ENCODE measurements at places on chromosomes 2 and 18.

- no peaks in the 10 kb centered on the region for H3K36me3 ChIP-seq
- no peak overlapping the region for H3K4me3 ChIP-seq
- no peak for DNase-seq
- no peaks in the 10 kb centered on the region for H3K4me1 ChIP-seq
- no peak overlapping the region for H3K27ac ChIP-seq
Observed at GRCh38 chr2:217723981-217724380, 278.8 kb downstream of the TNS1 start.

- no peak overlapping the region for H3K27ac ChIP-seq
- H3K4me1 ChIP-seq, result no peaks in the 10 kb centered on the region
- DNase-seq, result no peak
- H3K36me3 ChIP-seq, result peaks cover 2% of the 10 kb centered on the region
Observed at GRCh38 chr2:178858896-178859625, 51.8 kb upstream of the TTN start.

GRCh38 chr18:62682371-62682770 is 33.0 kb upstream of the PHLPP1 start:
- no peaks in the 10 kb centered on the region for H3K36me3 ChIP-seq
- no peaks in the 10 kb centered on the region for H3K27me3 ChIP-seq
- no peak for DNase-seq
- H3K4me1 ChIP-seq, result no peaks in the 10 kb centered on the region
- H3K4me3 ChIP-seq, result no peak overlapping the region

- H3K4me1 ChIP-seq, result no peaks in the 10 kb centered on the region
- H3K27ac ChIP-seq, result no peak overlapping the region
- no peaks in the 10 kb centered on the region for H3K36me3 ChIP-seq
- no peaks in the 10 kb centered on the region for H3K27me3 ChIP-seq
- H3K4me3 ChIP-seq, result no peak overlapping the region
- DNase-seq, result no peak
Observed at GRCh38 chr2:68519236-68519635, 51.9 kb downstream of the APLF start.

DNA sequence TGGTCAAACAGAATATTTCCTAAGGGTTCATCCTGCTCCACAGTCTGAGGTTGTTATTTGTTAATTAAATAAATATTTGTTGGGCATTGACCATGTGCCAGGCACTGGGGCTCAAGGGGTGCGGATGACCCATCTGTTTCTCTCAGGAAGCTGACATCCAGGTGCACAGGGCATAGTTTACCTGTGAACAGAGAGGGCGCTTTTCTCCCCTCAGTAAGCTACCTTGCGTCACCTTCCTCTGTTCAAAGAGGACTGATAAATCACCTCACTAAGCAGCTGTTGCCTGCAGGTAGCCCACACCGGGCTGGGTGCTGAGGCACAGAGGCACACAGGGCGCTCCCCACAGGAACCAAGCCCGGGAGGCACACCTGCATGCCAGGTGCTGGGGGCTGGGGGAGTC is 41.6 kb downstream of the SH3RF3 start:
- H3K27me3 ChIP-seq, result no peaks in the 10 kb centered on the region
- H3K27ac ChIP-seq, result no peak overlapping the region
- H3K4me3 ChIP-seq, result no peak overlapping the region

- peaks cover 22% of the 10 kb centered on the region for H3K36me3 ChIP-seq
- H3K27ac ChIP-seq, result no peak overlapping the region
- no peak for DNase-seq
- H3K27me3 ChIP-seq, result no peaks in the 10 kb centered on the region
Observed at GRCh38 chr2:84900971-84901370, 4.5 kb upstream of the TMSB10 start.

DNA sequence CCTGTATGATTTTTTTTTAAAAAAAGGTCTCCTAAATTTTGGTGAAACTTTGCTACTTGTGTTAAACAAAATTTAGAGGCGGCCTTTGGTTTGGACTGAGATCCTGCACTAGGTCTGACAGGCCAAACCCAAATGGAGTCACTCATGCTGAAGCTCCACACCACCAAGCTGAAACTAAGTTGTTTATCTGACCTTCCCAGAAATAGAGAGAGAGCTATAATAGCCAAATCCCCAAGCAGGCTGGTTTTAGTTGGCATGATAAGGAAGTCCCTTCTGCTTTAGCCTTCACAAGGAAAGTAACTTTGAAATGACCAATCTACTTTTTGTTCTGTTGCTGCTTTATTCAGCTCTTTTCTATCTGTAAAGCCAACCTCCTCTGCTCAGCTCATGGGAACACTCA is 17.1 kb upstream of the THUMPD2 start:
- no peak overlapping the region for H3K27ac ChIP-seq
- H3K36me3 ChIP-seq, result no peaks in the 10 kb centered on the region
- DNase-seq, result no peak
- H3K4me1 ChIP-seq, result no peaks in the 10 kb centered on the region
- H3K4me3 ChIP-seq, result no peak overlapping the region

GRCh38 chr2:129711816-129712675 is 267.4 kb upstream of the RAB6C start:
- no peaks in the 10 kb centered on the region for H3K27me3 ChIP-seq
- no peaks in the 10 kb centered on the region for H3K4me1 ChIP-seq
- H3K36me3 ChIP-seq, result no peaks in the 10 kb centered on the region
- no peak overlapping the region for H3K27ac ChIP-seq
- H3K4me3 ChIP-seq, result no peak overlapping the region
- DNase-seq, result no peak

- no peak for DNase-seq
- peaks cover 5% of the 10 kb centered on the region for H3K36me3 ChIP-seq
- peaks cover 38% of the 10 kb centered on the region for H3K4me1 ChIP-seq
- no peaks in the 10 kb centered on the region for H3K27me3 ChIP-seq
- no peak overlapping the region for H3K4me3 ChIP-seq
Observed at GRCh38 chr2:24337890-24338289, 22.4 kb downstream of the ITSN2 start.

- no peaks in the 10 kb centered on the region for H3K36me3 ChIP-seq
- H3K4me3 ChIP-seq, result no peak overlapping the region
- no peak for DNase-seq
- peaks cover 2% of the 10 kb centered on the region for H3K27me3 ChIP-seq
- no peak overlapping the region for H3K27ac ChIP-seq
- no peaks in the 10 kb centered on the region for H3K4me1 ChIP-seq
Observed at GRCh38 chr2:171289991-171290390, 129.3 kb upstream of the TLK1 start.

GRCh38 chr18:3879836-3880120 is 429.8 kb downstream of the TGIF1 start:
- H3K27me3 ChIP-seq, result peaks cover 2% of the 10 kb centered on the region
- H3K4me3 ChIP-seq, result no peak overlapping the region
- H3K36me3 ChIP-seq, result no peaks in the 10 kb centered on the region
- no peaks in the 10 kb centered on the region for H3K4me1 ChIP-seq
- no peak for DNase-seq
- no peak overlapping the region for H3K27ac ChIP-seq

- H3K36me3 ChIP-seq, result peaks cover 7% of the 10 kb centered on the region
- peak; percentile 28 for DNase-seq
- no peak overlapping the region for H3K27ac ChIP-seq
- no peaks in the 10 kb centered on the region for H3K27me3 ChIP-seq
- no peaks in the 10 kb centered on the region for H3K4me1 ChIP-seq
- H3K4me3 ChIP-seq, result no peak overlapping the region
Observed at GRCh38 chr2:219073413-219074129, 12.8 kb upstream of the IHH start.

DNA sequence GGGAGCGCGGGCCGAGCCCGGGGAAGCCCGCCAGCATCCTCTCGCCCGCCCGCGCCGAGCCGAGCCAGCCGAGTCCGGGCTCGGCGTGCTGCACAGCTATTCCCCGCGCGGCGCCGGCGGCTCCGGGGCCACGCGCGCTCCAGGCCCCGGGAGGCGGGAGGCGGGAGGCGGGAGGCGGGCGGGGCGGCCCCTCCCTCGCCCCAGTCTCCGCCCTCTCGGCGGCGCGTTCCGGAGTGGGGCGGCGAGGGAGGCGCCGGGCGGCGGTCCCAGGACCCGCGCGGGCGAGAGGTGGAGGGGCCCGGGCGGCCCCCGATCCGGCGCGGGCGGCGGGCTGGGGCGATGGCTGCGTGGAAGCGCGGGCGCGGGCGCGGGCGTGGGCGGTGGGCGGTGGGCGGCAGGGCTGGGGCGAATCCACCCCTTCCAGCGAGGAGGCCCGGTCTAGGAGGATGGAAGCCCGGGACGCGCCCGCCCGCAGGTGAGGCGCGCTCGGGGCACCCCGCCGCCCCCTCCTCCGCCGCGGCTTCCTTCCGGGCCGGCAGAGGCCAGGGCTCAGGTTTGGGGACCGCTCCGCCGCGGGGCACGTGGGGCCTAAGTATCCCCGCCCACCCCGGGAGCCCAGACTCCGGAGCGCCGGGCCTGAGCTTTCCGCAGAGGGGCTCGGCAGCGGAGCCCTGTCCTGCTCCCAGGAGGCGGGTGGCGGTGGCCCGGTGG is at the start of gene ADCY3:
Gene ADCY3 (minus strand): TSS at position 140 of the 711 bp plus-strand sequence. CDS start 1,250 bp downstream, outside the sequence.
- H3K27ac ChIP-seq, result peak within 1 kb of the TSS; percentile 86
- H3K27me3 ChIP-seq, result no peaks in the 10 kb centered on the region
- H3K36me3 ChIP-seq, result peaks cover 22% of the 10 kb centered on the region

GRCh38 chr2:50575232-50575631 is 456.7 kb downstream of the NRXN1 start:
- H3K27ac ChIP-seq, result no peak overlapping the region
- no peaks in the 10 kb centered on the region for H3K4me1 ChIP-seq
- H3K36me3 ChIP-seq, result no peaks in the 10 kb centered on the region

- peak overlapping the region; percentile 91 for H3K27ac ChIP-seq
- DNase-seq, result peak; percentile 93
- peak overlapping the region; percentile 94 for H3K4me3 ChIP-seq
- peaks cover 39% of the 10 kb centered on the region for H3K36me3 ChIP-seq
Observed at GRCh38 chr18:63320123-63320974, 780 bp upstream of the BCL2 start.

DNA sequence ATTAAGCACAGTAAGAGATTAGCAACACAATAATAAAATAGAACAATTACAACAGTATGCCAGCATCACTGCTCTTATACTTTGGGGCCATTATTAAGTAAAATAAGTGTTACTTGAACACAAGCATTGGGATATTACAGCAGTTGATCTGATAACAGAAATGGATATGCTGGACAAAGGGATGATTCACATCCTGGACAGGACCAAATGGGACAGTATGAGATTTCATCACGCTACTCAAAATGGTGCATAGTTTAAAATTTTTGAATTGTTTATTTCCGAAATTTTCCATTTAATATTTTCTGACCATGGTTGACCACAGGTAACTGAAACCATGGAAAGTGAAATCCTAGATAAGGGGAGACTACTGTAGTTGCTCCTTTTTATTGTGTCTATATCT is 138.2 kb downstream of the UBR3 start:
- no peaks in the 10 kb centered on the region for H3K4me1 ChIP-seq
- H3K27ac ChIP-seq, result no peak overlapping the region
- no peak for DNase-seq
- H3K27me3 ChIP-seq, result no peaks in the 10 kb centered on the region
- H3K4me3 ChIP-seq, result no peak overlapping the region

DNA sequence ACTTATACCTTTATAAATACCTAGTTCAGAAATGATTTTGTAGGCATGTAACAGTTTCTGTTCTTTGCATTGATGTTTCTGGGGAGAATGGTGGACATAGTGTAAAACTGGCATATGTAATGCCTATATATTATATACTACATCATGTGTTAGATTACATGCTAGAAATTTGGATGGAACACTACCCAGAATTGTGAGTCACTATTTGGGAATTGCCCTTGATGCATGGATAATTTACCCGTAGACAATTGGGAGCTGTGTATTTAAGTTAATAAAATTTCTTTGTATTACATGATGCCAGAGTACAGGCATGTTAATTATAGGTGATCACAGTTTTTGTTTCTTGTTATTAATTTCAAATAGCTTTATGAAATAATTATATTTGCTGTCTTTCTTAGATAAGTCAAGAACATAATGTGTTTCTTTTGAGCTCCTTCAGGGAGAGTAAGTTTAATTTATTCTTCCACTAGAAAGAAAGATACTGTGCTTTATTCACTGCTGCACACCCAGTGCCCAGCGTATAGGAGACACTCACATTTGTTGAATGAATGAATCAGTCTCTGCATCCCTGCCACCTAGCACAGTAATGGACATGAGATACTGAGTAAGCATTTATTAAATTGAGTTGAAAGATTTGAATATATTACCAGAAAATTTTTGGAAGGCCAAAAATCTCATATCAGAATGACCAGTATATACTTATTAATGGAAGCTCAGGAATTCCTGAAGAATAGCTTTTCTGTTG is 16.9 kb downstream of the ACSL3 start:
- no peak overlapping the region for H3K4me3 ChIP-seq
- DNase-seq, result no peak
- peaks cover 7% of the 10 kb centered on the region for H3K4me1 ChIP-seq
- H3K27me3 ChIP-seq, result no peaks in the 10 kb centered on the region

DNA sequence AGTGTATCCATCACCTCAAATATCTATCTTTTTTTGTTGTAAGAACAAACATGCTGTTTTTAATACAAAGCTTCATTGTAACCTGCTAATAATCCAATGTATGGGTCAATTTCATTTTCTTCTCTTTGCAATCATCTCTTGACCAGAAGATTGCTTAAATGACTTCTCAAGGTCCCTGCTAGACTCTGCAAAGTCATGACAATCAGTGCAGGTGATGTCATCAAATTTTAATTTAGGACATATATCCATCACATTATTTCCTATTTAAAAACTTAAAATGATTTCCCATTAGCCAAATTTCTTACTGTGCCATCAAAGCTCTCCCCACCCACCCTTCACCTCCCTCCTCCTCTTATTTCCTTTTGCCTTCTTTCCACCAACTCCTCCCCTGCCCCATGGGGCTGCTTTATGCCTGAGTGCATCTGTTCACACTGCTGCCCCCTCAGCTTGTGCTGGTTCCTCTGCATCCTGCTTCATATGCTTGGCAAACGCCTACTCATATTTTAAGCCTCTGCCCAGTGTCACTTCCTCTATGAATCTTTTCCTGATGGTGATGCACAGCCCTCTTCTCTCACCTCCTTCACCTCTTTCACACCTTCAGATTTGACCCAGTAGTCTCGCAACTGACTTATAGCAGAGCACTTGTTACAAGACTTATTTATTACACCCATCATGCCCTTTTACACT is 20.3 kb downstream of the PLEK start:
- peak overlapping the region; percentile 68 for H3K27ac ChIP-seq
- no peaks in the 10 kb centered on the region for H3K27me3 ChIP-seq
- no peak overlapping the region for H3K4me3 ChIP-seq
- H3K4me1 ChIP-seq, result peaks cover 37% of the 10 kb centered on the region

DNA sequence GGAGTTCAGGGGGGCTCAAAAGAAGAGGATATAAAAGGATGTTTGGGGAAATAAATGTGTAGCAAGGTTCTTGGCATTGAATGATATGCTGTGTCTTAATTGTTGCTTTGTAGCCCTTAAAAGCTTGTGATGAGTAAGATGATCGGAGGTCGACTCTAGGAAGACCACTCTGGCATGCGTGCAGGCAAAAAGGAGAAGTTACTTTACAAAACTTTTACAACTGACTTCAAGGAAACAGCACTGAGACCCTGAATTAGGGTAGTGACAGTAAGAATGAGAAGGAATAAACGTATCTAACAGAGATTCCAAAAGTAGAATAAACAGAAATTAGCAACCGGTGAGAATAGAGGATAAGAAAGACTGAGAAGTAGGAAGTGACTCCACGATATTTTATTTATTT is 228.7 kb upstream of the TANK start:
- DNase-seq, result no peak
- H3K4me1 ChIP-seq, result peaks cover 9% of the 10 kb centered on the region
- no peak overlapping the region for H3K27ac ChIP-seq
- H3K27me3 ChIP-seq, result no peaks in the 10 kb centered on the region
- H3K36me3 ChIP-seq, result no peaks in the 10 kb centered on the region

Measured in activated CD8-positive, alpha-beta T cell treated with anti-CD3 and anti-CD28 coated beads, Interleukin-2, amount 10 ng/mL, durations not matched to agents 7 days and 5 days (primary cell).